Choroid plexus epithelial cell (primary cell): ENCODE measurements at places on chromosomes 1 and 21.

DNA sequence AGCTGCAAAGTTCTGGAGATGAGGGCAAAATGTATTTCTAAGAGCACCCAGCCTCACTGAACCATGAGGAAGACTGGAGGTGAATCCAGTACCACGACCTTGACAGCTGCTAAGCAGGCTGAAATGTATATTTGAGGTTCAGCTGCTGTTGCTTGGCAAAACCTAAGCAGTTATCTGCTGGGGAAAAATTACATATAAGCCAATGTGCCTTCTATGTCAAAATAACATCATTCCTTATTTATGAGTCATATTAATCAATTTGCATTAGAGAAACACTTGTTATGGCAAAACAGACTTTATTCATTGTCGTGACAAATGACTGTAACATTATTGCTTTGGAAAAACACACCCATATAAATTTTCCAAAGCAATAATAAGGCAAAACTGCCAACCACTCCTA, 560.5 kb upstream of the NR5A2 start:
- DNase-seq = no peak

- no peak for DNase-seq
These were observed 161.6 kb upstream of the RAB4A start for GRCh38 chr1:229109320-229109761.

DNA sequence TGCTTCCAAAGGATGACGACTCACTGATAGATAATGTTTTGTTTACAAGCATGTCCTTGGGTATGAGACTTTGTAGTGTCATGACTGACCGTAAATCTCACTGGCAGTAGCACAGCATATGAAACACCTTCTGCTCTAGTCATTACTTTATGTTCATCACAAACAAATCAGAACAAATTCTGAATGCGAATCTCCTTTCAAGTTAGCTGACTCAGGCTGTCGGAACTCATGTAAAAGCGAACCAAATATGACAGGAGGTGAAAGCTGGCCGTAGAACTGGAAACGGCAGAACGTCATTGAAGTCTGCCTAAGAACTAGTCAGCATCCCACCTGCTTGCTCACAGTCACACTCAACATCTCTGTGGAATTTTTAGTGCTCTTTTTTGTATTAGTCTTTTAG, 143.9 kb downstream of the RGS7 start:
- no peak for DNase-seq

DNA sequence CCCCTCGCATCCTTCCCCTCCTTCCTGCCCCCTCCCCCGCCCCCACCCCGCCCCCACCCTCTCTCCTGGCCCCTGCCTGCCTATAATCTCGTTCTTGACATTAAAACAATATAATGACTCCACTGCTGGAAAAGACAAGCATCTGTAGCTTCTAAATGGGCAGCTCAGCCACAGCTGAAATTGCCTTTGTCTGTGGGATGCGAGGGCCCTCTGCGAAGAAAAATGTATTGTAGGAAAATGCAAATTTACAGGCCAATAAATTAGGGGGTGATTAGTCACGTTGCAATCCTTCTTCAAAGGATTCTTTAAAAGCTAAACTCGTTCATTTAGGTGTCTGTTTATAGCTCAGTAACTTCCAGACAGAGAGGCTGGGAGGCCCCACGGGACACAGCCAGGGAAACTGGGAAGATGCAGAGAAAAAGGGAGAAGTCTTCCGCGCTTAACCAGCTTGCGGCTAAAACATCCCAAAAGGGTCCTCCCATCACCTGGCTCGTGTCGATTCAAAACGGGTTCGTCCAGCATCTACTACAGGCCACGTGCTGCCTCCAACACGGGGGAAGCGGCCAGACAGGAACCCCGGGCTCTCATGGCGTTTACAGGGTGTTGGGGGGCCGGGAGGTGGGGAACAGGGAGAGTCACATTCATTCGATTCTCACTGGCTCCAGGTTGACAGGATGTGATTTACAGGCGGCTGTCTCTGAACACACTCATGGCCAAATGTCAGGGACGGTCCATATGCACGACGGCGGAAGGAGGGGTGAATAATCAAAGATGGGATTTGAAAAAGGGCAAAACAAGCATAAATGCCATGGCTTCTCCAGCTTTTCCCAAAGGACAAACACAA, 100.5 kb upstream of the ZBTB40 start:
- no peak for DNase-seq

GRCh38 chr1:219308367-219308766, 134.7 kb downstream of the LYPLAL1 start:
- DNase-seq = no peak

- DNase-seq = no peak
These were observed 36.2 kb upstream of the EFCAB14 start for GRCh38 chr1:46755121-46755520.

- DNase-seq = peak; percentile 83
These were observed 10.5 kb downstream of the MTX1 start for GRCh38 chr1:155218854-155219591.

GRCh38 chr1:147626739-147627138, 43.6 kb downstream of the ACP6 start:
- no peak for DNase-seq

DNA sequence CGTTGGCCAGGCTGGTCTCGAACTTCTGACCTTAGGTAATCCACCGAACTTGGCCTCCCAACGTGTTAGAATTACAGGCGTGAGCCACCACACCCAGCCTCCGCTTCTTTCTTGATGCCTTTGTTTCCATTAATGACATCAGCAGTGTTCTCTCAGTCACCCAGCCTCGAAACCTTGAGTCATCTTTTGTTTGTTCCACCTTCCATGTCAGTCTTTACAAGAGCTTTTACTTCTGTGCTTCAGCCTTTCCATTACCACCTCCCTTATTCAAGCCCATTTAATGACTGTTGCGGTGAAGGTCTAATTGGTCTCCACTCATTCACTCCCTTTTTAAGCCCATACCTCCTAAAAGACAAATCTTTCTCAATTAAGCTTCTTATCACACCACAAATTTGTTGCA, 146.6 kb upstream of the ADGRL2 start:
- no peak for DNase-seq

GRCh38 chr1:88998716-88999115, 6.3 kb upstream of the KYAT3 start:
- peak; percentile 81 for DNase-seq

GRCh38 chr1:13806108-13806507, 106.1 kb downstream of the PRDM2 start:
- no peak for DNase-seq

- no peak for DNase-seq
These were observed 7.5 kb downstream of the KAZN start for GRCh38 chr1:14605945-14606344.

GRCh38 chr1:167332503-167332902, 111.8 kb downstream of the POU2F1 start:
- DNase-seq = peak; percentile 43

GRCh38 chr1:47479664-47480063, 41.8 kb downstream of the FOXD2 start:
- DNase-seq = no peak

DNA sequence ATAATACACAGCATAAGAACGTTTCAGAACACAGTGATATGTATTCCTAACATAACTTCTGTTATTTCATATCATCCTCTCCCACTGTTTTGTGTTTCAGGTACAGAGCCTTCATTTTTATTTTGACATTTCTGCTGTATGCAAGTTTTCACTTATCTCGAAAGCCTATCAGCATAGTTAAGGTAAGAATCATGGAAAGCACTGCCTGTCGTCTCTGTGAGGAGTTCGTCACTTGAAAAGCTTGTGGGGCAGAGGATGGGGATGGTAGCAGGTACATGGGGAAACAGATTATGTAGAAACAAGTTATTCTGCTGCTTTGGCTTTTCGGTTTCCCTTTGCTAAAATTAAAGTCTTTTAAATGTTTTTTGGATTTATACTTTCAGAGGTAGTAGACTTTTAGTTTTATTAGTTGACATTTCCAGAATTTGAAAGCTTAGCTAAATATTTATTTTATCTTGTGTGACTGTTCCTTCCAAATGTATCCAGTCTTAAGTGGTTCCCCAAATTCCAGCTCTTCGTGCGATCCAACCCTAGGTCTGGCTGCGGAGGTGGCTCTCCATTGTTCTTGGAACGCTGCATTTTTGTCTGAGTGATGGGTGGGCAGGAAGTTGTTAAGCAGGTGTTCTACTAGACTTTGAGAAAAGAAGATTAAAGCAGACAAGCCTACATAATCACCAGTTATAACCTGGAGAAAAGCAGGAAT, 12.2 kb downstream of the SLC37A1 start:
- DNase-seq = no peak

DNA sequence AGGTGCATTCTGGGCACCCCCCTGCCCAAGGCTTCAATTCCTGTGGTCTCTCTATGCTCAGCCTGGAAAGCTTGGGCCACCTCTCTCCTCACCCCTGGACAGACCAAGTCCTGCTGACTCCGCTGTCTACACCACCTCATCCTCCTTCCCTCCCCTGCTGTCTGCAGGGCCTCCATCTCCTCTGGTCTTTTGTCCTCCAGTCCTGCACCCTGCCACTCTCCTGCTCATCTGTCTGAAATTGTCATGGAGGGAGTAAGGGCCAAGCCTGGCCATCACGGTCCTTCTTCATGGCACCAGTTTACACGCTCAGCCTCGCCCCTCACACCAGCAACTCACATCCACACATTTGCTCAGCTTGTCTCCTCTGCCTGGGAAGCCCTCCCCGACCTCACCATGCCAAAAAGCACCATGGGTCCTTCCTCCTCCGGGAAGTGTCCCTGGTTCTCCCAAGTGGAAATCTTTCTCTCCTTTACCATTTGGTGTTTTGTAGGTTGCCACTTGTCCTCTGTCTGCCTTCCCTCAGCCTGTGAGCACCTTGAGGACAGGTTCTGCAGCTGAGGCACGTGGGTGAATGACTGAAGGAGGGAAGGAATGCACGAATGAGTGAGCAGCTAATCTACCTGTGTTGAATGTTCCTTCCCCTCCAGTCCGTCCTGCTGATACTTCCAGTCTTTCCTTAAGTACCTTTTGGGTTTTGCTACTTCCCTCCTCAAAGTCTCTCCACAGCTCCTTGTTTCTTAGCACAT, 2.1 kb upstream of the SLC2A1 start:
- no peak for DNase-seq

- no peak for DNase-seq
These were observed 120.9 kb downstream of the FMN2 start for GRCh38 chr1:240212556-240212955.

- DNase-seq = no peak
These were observed 20.6 kb downstream of the ATPAF1 start for GRCh38 chr1:46647611-46648010.

- DNase-seq = peak; percentile 29
These were observed 169.2 kb downstream of the ZNF281 start for GRCh38 chr1:200240656-200241055.

GRCh38 chr1:152630596-152630995, 7.7 kb upstream of the LCE3A start:
- no peak for DNase-seq

DNA sequence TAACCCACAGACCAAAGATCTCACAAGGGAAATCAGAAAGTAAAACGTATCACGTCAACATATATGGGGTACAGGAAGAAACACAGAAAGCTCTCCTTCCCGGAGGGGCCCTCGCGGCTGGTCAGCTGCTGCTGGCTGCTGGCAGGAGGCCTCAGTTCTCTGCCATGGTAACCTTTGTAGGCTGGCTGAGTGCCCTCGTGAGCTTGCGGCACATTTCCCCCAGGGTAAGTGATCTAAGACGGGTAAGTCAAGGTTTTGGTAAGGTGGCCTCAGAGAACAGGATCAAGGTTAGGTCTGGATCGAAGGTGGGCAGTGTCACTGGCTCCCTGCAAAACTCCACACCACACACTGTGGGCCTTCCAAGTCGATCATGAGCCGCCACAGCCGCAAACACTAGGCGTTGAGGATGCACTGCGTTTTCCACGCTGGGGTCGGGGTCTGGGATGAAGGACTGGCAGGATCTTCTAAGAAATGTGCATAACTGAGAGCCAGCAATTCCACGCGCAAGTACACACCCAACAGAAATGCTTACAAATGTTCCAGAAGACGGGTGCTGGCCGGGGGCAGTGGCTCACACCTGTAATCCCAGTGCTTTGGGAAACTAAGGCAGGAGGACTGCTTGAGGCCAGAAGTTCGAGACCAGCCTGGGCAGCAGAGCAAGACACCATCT, 33.9 kb downstream of the WDR4 start:
- no peak for DNase-seq

DNA sequence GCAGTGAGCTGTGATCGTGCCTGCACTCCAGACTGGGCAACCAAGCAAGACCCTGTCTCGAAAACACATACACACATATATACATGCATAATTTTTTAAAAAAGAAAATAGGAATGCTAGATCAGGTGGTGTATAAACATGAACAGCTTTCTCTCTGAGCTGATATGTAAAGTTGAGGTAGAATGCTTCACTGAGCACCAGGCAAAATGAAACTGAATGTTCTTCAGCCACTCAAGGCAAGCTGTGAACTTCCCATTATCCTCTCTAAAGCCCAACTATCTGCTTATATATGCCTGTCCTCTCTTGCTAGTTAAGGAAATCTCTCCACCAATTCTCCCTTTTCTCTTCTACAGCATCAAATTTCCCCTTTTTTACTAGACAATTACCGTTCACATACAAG, 93.0 kb downstream of the NUF2 start:
- no peak for DNase-seq

GRCh38 chr1:58133562-58133961, 413.0 kb downstream of the OMA1 start:
- DNase-seq = no peak

DNA sequence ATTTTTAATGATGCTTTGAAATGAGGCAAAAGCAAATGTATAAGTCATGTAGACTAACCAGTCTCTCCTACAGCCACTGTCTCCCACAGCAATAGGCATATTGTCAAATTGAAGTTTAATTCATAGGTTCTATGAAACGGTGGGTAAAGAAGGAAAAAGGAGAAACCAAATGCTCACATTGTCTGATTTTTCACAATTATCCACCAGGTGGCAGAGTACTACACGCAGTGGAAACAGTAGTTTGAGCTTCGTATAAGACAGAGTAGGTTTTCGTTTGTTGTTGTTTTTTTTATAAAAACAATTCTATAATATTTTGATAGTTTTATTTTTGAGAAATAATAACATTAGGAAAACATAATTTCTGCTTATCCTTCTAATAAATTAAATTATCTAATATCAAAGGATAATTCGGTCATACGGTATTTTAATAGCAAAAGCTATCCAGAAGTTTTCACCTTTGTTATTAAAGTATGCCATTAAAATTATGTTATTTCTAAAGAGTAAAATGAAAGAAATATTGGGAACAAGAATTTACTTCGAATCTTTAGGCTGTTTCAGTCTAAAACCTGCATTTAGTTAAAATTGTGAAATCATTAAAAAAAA, 39.1 kb downstream of the TYW3 start:
- peak; percentile 74 for DNase-seq

- DNase-seq = no peak
These were observed 7.0 kb downstream of the UBE2Q1 start for GRCh38 chr1:154551474-154551873.

DNA sequence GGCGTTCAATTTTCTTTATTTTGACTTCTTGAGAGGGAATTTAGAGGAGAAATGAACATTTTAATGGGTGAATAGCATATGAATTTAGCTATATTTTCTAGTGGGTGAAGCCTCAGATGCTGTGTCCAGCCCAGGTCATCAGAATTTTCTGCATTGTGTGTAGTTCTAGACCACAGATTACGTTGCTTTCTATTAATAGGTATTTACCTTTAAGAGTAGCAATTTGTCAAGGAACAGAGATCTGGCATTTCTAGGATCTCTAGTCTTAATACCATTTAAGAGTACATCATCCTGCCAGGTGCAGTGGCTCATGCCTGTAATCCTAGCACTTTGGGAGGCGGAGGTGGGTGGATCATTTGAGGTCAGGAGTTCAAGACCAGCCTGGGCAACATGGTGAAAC, 20.7 kb downstream of the TDRD5 start:
- DNase-seq = no peak
